NCI-H1417 treated with DMSO at 0.1 percent for 48 hours (cell line): ENCODE measurements at places on chromosomes 1 and 21.

GRCh38 chr1:168136709-168137514 is at the start of gene GPR161:
GPR161 (minus strand) TSS chr1:168136930; CDS start chr1:168104850, 32,080 bp downstream.
- DNase-seq = no peak

DNA sequence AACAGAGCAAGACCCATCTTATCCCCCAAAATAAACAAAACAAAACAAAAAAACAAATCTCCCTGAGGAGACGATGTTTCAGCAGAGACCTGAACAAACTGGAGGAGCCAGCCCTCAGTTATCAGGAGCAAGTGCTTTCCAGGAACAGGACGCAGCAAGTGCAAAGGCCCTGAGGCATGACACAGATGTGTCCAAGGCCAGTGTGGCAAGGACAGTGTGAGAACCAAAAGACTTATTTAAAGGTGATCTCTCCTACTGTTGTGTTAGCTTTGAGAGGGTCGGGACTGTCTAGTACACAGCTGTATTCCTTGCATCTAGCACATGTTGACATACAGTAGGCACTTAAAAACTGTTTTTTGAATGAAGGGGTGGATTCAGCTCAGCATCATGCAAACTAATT is 48.0 kb downstream of the FOXD2 start:
- no peak for DNase-seq

DNA sequence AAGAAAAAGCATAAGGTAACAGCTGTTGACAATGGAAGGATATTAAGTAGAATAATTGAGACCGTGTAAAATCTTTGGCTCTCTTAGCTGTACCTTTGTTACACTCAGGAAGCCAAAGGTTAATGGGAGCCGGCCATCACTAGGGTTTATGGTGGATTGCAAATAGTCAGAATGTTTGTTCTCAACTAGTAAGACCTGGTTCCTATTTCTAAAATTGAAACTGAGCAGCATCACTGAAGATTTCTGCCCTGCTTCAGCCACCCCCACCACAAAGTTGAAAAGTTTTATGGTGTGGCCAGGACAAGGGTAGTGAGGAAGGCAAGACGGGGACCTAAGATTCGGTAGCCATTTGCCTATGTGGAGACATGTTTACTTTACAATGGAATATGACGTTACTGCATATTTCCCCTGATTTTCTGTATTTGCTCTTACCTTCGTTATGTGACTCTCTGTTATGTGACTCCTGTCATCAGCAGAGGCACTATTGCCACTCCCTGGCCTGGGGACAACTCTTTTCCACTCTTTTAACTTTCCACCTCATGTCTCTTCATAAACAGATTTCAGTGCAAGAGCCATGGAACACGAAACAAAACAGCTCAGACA is 41.4 kb upstream of the KIF1B start:
- DNase-seq = no peak

DNA sequence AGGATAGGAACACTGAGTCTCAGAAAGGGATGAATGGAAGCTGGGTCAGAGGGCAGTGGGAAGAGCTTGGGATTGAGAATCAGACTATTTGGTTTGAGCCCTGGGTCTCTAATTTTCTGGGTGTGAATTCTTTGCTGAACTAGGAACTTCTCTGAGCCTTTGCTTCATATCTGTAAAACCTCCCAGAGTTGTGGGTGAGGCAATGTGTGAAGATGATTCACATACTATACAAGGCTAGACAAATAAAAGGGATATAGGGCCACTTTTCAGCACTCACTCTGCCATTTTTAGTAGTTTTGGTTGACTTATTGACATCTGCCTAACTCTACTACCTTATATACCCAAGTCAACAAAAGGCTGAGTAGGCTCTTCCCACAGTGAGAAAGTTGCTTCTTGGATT is 77.7 kb upstream of the JUN start:
- no peak for DNase-seq

DNA sequence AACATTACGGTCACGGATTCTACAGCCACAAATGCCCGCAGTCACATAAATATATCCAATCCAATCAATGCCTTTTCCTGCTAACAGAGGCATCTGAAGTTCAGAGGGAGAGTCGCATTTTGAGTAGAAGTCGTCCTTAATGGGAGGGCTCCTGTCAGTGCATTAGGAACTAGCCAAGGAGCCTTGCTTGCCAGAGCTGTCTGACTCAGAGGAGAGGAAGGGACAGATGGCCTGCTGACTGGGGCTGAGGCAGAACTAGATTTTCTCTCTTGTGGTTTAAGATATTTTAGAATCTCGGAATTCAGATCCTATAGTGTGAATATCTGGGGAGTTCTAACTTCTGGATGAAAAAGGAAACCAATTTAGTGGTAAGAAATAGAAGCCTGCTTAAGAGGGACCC is 10.6 kb downstream of the XKR8 start:
- no peak for DNase-seq

DNA sequence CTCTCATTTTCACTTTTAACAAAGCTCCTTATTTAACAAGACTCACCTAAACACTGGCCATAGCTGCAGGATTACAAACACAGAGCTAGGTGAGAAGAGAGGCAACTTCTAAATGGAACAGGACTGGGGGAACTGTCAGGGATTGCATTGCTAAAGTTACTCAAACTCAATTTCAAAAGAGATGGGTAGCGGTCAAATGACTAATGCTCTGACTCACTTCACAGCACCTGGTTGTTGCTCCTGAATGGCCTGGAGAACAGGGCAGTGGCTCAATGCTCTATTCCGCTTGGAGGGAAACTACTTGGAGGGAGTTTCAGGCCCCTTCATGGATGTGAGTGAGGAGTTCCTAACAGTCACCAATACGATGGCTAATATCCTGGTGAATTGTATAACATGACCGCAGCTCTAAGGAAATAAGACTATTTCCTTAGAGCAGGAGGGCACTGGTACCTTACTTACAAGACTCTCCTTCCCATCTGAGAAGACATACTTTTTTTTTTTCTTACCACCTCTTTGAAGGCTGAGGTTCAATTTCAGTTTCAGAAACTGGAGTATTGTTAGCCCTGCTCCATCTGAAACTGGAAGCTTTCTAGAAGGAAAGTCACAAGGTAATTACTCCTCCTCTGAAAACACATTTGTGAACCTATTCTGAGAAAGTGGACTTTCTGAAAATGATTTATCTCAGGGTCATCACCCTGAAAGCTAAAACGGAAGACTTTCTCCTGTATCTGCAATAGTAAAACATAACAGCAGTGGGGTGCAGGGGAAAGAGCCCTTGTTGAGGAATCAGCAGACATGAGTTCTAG is 9.5 kb downstream of the DPT start:
- no peak for DNase-seq

DNA sequence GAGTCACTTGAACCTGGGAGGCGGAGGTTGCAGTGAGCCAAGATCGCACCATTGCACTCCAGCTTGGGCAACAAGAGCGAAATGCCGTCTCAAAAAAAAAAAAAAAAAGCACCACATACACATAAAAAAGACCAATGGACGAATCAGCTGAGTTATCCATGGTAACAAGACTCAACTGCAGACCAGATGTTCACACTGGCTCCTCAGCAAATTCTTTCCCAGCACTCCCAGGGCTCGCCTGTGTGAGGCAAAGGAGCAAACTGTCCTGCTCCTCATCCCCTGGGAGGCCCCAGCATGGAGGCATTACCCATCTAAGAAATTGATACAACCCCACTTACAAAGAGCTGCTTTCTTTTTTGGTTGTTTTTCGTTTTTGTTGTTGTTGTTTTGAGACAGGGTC is 3.1 kb downstream of the TMEM234 start:
- no peak for DNase-seq

GRCh38 chr1:172254521-172255222 is 165.8 kb upstream of the C1orf105 start:
- DNase-seq = no peak

GRCh38 chr1:230204842-230205241 is 137.8 kb downstream of the GALNT2 start:
- DNase-seq = no peak

GRCh38 chr1:235090406-235091069 is 38.1 kb downstream of the TOMM20 start:
- no peak for DNase-seq

DNA sequence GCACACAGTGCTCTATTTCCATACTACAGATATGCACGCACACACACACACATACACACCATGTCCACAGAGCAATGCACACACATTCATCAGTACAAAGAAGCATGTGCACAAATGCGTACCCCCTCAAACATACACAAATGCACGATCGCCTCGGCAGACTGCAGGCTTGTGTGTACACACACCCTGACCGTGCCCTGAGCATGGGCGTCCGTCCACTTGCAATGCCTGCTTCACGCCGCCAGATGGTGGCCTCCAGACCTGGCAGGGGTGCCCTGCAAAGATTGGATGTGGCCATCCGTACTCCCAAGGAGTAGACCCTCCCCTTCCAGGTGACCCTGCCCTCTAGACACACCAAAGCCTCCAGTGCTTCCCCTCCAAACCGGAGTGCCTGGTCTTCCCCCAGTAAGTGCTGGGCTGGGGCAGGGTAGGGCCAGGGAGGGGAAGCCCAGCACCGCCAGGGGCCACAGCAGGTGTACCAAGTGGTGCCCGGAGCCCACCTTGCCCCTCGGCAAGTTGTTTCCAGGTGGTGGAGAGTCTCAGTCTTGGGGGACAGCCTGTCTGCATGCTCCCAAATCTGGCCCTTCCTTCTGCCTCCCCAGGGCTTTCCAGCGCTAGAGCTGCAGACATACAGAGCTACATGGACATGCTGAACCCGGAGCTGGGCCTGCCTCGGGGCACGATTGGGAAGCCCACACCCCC is 20.6 kb downstream of the ESPN start:
- DNase-seq = no peak

GRCh38 chr1:209768354-209768774 is 12.5 kb downstream of the TRAF3IP3 start:
- DNase-seq = no peak

DNA sequence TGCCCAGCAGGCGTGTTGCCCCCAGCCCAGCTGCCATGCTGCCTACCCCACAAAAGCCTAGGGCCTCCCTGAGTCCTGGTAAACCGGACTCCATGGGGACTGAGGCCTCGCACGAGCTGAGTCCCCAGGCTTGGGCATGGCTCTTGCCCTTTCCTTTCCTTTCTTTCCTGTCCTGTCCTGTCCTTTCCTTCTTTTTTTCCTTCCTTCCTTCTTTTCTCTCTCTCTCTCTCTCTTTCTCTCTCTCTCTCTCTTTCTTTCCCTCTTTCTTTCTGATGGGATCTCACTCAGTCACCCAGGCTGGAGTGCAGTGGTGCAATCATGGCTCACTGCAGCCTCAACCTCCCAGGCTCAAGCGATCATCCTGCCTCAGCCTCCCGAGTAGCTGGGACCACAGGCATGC is 104.4 kb downstream of the SPSB1 start:
- no peak for DNase-seq

DNA sequence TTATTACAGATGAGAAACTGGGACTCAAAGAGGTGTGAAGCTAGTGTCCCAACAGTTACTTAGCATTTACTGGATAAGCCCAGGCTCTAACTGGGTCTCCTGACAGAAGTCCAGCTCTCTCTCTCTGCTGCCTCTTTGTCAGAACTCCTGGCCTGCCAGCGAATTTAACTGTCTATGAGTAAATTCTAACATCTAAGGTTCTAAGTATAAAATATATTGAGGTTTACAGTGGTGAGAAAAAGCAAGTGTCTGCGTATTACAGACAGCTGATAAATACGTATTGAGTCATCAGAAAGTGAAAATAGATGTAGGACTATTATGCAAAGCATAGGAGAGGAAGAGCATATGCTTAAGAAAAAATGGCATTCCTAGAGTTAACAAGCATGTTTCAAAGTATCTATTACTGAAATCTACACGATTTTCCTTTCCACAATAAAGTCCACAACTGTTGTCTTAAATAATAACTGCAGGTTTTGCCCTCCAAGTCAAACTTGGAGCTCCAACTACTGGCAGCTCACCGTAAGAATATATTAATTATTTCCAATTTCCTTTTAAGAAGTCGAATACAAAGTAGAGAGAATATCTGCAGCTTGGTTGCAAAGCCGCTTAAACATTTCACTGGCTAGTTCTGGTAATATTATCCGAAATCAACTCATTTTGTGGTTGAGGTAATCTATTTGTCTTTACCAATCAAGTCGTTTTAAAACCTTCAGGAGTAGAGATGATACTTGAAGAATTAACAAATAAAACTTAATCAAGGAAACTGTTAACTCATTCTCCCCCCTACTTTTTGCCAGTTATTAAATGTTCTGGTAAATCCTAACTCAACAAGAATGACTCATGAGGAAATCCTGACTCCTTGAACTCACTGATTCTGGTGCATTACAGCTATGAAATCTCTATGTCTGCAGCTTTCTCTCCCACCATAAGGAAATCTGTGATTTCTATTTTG is 1.4 kb upstream of the RGS2 start:
- DNase-seq = no peak

DNA sequence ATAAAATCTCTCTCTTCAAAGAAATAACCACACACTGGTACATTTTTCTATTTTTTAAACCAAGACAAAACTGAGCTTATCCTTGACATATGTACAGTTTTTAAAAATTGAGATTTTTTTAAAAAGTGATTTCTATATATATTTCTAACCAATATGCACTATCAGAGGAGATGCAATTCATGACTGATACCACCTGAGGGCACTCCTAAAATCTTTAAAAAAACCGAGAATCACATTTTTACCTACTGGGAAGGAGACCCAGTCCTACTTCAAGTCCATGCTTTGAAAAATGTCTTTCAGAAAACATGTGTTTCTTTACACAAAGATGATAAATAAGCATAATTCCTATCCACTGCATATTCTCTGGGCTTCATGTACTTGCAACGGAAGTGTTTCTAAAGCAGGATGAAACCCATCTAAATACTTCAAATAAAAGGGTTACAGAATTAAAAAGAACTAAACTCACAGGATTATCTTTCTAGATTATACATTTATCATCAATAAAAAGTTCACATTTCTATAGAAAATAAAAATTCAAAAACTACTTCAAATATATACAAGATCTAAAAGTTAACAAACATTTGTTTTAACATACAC is 98.6 kb downstream of the ENAH start:
- no peak for DNase-seq

DNA sequence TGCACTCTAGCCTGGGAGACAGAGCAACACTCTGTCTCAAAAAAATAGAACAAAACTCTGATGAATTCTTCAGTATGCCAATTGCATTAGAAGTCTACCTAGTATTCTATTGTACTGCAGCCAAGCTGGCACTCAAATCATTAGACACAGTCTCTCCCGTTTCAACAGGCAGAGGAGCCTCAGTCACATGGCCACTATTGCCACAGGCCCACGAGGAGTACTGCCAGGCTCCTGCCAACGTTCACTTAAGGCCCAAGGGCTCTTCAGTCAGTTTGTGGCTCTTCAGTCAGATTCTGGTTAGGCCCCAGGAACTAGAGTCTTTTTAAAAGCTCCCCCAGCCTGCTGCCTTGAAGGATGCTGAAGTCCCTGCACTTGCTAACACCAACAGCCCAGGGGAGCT is 73.4 kb downstream of the SH3BGR start:
- no peak for DNase-seq

DNA sequence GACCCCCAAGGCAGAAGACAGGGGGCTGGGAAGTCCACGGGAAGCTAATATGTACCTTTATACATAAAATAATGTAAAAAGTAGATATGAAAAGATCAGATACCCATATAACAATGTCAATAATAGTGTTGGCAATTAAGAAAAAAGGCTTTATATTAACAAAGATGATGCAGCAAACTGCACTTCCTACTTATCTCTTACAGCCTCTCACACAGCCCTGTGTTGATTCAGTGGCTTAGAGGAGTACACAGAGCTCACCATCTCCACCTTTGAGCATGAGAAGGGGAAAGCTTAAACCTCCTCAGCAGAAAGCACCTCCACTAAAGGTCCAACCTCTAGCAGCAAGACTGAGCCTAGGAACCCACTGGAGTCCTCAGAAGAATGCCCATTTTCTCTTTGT is 7.2 kb upstream of the VSIG8 start:
- no peak for DNase-seq
